ENCODE measurements at places on chromosomes 16 and 17.

- DNase-seq, result no peak
Observed at GRCh38 chr16:54398986-54399385, 112.4 kb upstream of the IRX3 start.

GRCh38 chr17:79439493-79439892, 171.4 kb downstream of the RBFOX3 start:
- DNase-seq, result no peak

- DNase-seq, result no peak
Observed at GRCh38 chr17:68616334-68616733, 15.2 kb upstream of the FAM20A start.

- no peak for DNase-seq
Observed at GRCh38 chr17:30091771-30092170, 24.8 kb upstream of the NSRP1 start.

DNA sequence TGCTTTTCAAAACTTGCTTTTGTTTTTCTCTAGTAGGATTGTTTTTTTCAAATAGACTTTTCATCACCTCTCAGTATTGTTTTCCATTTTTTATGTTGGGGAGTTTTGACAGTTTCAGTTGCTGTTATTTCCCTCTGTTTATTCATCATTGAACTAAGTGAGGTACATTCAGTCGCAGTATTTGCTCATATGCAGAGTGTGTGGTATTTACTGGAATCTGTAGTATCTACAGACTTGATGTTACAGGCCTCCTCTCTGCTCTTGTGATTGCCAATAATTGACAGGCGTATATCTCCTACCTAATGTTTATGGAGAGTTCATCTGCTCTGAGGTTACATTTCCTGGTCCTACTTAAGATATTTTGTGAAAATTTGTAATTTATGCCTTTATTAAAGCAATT, 49.6 kb downstream of the COX10 start:
- no peak for DNase-seq

DNA sequence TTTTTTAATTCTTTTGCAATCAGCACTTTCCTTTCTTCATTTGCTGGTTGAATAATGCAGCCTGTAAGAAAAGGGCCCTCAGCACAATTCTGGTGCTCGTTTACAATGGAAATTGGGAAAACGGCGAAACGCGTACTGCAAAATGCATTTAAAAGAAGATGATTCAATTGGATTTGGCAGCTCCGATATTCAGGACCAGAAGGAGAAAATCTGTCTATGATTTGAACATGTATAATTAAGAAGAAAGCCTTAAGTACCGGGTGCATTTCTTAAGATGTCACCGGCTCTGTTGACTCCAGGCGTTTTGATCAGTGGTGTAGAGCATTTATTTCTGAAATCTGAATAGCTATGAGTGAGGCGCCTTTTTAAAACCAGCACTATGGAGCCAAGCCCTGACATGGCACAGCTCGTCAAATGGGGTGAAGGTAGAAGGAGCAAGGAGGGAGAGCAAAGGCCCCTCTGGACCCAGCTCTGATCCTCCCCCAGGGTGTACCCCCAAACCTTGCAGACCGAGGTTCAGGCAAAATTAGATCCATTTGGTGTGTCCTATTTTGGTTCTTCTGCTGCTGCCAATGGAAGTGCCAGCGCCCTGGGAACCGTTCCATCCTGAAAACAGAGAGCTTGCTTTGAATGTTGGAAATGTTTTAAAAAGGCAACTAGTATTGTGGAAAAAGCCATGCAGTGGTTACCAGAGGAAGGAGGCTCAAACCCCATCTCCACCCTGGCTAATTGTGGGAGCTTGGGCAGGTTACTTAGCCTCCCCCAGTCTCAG, 161.4 kb upstream of the RPL38 start:
- DNase-seq, result no peak

DNA sequence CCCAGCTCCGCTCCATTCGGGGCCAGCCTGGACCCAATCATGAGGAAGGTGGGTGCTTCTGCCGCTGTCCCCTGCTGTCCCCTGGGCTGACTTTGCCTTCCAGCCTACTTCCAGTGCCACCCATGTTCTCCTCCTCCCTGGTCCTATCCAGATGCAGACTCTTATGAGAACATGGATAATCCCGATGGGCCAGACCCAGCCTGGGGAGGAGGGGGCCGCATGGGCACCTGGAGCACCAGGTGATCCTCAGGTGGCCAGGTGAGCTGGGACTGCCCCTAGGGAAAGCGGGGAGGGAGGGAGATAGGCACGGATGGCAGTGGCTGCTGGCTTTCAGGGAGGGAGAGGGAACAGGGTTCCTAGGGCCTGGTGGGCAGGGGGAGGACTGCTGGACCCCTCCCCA, 7.0 kb downstream of the CD19 start:
- no peak for DNase-seq

DNA sequence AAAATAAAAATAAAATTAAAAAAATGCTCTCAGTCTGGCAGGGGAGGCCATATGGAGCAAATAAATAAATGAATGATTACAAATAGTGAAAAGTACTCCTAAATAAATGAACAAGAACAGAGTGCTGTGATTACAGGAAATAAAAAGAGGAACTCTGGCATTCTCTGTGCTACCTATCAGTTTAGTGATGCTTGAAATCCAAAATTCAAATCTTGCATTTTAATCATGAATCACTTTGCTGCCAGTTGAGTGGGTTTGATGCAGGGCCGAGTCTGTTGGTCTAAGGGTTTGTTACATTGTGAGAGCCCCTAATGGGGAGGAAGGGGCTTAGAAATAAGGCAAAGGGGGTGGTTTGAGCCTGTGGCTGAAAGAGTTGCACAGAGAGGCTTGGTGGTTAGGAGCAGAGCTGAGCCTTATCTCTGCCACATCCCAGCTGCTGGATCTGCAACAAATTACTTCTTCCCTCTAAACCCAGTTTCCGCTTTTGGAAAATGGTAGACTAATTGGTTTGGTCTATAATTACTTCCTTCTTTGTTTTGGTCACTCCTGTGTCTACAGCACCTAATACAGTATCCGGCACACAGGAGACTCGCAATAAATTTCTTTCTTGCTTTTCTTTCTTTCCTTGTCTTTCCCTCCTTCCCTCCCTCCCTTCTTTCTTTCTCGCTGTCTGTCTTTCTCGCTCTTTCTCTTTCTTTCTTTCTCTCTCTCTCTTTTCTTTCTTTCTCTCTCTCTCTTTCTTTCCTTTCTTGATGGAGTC, 6.3 kb upstream of the ABCC1 start:
- DNase-seq, result no peak

GRCh38 chr17:8131844-8132441, 8.0 kb upstream of the HES7 start:
- peak; percentile 62 for DNase-seq

- DNase-seq, result no peak
Observed at GRCh38 chr16:87645802-87646201, 43.5 kb downstream of the JPH3 start.

- DNase-seq, result no peak
Observed at GRCh38 chr16:12674071-12674470, 129.6 kb downstream of the CPPED1 start.

DNA sequence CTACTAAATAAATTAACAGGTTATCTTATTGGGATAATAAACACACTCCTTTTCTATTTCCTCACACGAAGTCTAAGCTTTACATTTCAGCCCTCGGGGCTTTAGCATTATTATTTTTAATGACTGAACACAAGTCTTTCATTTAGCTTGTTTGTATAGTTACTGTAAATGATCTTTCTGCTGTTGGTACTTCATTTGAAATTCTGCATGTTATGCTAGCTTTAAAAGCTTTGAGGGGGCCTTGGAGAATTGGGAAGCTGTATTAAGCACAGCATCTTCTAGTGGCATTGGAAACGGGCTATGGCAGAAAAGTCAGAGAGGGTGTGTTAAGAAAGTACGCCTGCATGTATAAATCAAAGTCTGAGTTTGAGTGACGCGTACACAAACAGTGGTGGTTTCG, 243.7 kb downstream of the FTO start:
- DNase-seq, result no peak

GRCh38 chr17:12815642-12816141, 26.4 kb downstream of the ARHGAP44 start:
- DNase-seq, result no peak

DNA sequence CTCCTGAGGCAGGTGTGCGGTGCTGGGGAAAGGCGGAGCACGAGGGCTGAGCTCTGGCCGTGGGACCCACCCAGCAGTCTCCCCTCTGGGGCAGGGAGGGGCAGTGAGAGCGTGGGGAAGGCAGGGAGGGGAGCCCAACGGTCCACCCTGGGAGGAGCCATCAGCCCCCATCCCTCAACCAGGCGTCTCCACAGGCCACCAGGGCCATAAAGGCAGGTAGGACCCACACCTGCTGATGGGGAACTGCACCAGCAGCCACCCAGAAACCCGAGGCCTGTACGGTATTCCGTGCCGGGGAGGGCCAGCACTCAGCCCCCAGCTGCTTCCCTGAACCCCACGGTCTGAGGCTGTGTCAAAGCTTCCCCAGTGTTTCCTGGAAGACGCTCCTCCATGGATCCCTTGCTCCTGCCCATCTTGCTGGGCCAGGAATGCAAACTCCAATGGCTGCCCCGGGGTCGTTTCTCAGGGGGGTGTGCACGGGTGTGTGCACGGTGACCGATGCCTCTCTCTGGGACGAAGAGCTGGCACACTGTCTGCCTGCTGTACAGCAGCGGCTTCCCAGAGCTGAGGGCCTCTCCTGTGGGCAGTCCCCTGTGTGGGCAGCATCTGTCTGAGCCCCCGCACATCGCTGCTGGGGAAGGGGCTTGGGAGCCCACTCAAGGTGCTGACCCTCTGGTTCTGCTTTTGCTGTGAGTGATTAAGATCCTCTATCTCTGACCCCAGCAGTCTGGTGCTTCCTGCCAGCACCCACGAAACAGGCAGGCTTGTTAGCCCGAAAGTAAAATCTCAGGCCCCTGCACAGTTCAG, 17.2 kb upstream of the METRNL start:
- DNase-seq, result no peak

DNA sequence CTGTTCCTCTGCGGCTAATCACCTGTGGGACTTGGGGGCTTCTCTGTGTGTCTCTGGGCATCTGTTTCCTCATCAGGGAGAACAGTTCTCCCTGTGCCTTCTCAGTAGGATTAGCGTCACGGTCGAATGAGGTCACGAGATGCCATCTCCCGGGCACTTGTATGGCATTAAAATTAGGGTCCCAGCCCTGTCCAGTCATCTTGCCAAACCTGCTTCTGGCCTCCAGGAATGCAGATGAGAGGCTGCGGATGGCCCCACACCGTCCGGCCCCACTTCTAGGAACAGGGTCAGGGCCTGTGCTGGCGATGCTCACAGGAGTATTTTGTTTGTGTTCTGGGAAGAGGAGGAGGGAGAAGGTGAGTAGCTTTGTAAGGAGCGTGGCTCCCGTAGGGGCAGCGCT, 58.5 kb downstream of the OR1D5 start:
- DNase-seq, result no peak

GRCh38 chr16:87684106-87684677, 81.6 kb downstream of the KLHDC4 start:
- DNase-seq, result no peak

- peak; percentile 6 for DNase-seq
Observed at GRCh38 chr17:10013365-10014112, 108.5 kb upstream of the RCVRN start.

DNA sequence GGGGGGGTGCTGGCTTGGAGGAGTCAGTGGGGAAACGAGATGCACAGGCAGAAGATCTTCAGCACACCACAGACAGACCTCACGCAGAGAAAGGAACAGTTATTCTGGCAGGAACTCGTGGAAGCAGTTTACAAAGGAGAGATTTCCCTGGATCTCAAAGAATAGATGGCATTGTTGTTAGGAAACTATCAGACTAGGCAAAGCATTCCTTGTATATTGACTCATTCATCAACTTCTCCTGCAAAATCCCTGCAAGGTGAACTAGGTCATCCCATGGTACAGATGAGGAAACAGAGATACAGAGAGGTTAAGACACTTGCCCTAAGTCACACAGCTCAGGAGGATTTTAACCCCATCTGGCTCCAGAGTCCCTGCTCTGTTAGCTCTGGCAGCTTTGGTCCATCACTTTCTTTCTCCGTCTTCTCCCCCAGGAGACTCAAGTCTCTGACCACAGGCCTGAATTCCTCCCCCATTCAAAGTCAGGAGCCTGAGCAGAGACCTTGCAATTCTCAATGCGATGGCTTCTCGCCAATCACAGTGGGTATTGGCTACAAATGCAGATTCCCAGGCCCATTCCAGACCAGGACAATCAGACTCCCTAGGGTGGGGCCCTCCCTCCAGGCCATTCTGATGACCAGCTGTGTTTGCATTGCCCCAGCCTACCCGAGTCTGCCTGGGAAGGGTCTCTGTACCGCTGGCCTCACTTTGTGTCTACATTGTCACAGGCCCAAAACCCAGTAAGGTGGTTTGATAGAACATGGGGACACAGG, 56.4 kb downstream of the LITAF start:
- peak; percentile 55 for DNase-seq

DNA sequence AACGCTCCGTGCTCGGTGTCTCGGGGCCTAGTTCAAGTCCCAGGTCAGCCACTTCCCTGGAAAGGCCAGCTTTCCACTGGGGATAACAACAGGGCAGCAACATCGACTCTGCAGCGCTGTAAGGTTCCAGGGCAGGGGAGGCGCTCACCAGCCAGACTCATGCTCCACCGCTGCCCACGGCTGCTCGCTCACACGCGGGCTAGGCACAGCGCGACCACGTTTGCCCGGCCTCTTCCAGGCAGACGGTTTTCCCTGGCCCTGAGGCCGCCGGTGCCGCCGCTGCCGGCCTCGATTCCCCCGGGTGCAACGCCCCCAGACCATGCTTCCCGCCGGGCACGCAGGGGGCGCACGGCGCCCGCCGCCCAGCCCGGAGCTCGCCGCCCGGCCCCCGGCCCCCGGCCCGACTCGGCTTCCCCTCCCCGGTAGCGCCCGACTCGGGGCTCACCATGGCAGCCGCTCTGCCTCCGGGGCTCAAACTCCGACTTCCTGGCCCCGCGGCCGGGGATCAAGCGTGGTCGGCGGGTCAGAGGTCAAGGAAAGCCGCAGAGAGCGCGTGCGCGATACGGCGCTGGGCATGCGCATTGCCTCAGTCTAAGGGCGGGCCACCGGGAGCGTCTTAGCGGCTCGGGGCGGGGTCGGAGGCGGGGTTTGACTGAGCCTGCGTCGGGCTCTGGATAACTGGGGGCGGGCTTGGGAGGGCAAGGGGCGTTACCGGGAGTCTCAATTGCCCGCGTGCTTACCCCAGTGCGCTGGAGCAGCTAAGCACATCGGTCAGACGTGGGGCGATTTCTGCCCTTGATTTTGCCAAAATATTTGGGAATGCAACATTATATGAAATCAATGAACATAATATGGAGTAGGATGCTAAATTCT, at the start of gene PAM16:
TSS of gene PAM16 (minus strand) at position 535 of the 873 bp plus-strand sequence. CDS start at position 448, 87 bp downstream.
- DNase-seq, result peak; percentile 90

DNA sequence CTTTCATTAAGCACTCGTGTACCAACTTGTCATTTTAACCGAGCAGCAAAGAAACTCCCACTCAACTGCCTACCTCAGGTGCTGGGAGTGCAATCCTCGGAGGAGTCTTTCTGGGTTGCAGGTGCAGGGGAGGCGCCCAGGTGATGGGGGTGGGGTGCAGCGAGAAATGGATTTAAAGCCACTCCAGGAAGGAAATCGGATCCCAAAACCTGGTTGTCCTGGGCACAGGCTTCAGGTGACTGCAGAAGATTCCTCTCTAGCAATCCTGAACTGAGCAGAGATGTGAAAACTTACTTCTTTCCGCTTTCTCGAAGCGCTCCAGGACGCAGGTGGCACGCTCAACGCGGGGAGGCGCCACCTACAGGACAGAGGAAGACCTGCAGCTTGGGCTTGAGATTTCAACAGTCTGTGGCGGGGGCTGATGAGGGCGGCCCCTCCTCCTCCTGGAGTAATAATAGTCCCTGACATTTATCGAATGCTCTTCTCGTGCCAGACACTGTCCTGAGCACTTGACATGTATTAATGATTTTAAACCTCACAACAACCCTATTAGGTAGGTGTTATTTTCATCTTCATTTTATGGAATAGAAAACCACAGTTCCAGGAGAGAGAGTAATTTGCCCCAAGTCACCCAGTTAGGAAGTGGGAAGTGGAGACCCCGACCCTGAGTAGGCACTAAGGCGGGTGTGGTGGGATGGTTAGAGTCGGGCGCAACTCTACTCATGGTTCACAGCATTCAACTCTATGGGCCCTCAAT, 27.2 kb upstream of the SKAP1 start:
- peak; percentile 71 for DNase-seq
